Stimulated activated CD8-positive, alpha-beta memory T cell treated with anti-CD3 and anti-CD28 coated beads, Interleukin-12 subunit alpha, Interleukin-12 subunit beta, amount 100 ng/mL, for 4 hours (primary cell): ENCODE measurements at places on chromosomes 1 and 21.

- DNase-seq, result no peak
Observed at GRCh38 chr1:149846593-149847466, 52.5 kb upstream of the BOLA1 start.

DNA sequence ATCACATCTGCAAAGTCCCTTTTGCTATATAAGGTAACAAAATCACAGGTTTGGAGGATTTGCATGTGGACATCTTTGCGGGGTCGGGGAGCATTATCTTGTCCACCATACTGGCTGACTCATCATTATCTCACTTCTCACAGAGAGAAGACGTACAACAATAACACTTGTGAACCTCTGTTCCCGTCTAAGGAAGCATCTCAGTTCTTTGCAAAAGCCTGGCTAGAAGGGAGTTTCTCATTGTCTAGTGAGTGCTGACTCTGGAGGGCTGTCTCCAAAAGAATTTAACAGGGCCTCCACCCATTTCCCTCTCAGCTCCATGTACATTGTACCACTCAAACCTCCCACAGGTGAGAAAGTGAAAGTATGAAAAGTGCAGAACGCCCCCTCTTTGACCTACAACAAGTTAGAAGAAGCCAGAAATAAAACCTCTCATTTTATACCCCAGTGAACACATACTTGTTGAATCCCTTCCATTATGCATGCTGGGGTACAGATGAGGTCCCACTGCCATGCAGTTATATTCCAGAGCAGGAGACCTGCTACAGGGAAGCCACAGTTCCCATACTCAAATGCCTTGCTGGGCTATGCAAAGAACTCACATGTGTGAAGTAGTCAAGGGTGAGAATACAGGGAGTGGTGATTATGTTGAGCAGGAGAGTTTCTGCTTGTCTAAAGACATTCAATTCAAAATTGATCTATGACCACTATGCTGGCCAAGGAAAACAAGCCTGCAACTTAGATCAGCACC lies 121.7 kb upstream of the PRDX6 start:
- DNase-seq, result no peak

DNA sequence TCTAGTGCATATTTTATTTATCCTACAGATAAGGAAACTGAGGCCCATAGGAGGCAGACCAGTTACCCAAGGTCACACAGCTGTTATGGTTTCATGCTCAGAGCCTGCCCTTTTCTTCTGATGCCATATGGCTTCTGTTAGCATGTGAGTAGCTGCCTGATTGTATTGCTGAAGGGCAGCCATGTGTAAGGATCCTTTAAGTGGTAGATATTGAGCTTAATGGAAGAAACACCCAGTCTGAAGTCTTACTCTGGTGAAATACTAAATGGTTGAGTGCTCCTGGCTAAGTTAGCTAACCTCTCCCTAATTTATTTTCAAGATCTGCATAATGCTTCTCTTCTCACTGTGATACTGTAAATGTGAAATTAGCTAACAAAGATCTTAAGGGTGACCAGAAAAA lies 30.9 kb downstream of the ADAMTS5 start:
- DNase-seq, result no peak

GRCh38 chr21:33861125-33861524 lies 54.5 kb downstream of the ATP5PO start:
- no peak for DNase-seq

DNA sequence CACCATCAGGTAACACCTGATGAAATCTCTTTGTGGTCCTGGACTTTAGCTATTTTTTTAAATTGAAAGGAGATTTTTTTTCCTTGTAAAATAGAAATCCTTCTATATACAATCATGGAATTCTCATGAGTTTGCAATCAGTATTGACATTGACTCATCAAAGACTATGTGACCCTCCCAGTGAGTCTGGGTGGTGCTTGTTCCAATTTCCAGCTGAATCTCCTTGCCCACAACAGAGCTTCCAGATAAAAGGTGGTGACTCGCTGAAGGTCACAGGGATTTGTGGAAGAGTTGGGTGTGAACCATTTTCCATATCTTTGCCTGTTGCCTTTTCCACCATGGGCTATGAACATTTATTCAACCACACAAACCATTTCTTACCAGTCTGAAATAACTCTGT lies 486.6 kb downstream of the AJAP1 start:
- DNase-seq, result no peak

- DNase-seq, result no peak
Observed at GRCh38 chr1:156433602-156434001, 64.6 kb downstream of the RHBG start.

- no peak for DNase-seq
Observed at GRCh38 chr1:157371826-157372225, 180.5 kb downstream of the FCRL5 start.

GRCh38 chr21:31136891-31137290 lies 98.6 kb upstream of the KRTAP19-8 start:
- no peak for DNase-seq

DNA sequence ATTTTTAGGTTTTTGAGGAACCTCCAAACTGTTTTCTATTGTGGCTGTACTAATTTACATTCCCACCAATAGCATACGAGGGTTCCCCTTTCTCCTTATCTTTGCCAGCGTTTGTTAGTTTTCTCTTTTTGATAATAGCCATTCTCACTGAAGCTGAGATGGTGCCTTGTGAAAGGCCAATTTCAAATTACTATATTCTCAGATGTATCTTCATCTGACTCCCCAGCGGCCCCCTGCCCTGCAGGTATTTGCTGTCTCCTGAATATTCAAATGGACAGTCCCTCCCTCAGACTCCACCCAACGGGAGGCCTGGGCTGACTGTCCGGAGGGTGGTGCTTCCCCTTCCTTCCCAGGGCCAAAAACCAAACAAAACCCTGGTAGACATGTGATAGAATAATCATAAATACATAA lies 33.5 kb upstream of the TARBP1 start:
- no peak for DNase-seq

DNA sequence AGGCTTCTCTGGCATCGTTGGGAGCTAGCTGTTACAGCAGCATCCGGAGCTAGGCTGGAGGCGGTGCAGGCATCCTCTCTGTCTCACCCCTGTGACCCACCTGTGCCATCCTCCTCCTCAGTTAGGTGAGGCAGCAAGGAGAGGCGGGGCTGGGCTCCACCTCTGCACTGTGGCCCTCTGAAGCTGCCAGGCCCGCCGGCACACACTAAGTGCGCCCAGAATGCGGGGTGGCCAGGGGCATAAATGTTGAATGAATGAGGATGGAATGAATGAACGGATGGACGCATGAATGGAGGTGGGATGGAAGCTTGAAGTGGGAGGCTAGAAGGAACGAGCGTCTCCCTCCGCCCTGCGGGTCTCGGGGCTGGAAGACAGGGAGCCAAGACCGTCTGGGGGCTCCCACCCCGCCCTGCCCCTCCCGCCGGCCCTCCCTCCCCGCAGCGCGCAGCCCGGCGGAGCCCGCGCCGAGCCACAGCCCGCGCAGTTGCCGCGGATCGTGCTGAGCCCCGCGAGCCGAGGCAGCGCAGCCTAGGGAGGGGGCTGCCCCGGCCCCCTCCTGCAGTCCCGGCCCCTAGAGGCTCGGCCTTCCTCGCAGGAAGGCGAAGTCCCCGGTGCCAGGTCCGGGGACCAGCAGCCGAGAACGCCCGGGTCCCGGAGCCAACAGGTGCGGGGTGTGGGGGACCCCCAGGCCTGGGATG lies at the start of gene HCRTR1:
Gene HCRTR1 (plus strand): TSS at position 472 of the 698 bp plus-strand sequence. CDS start 1,504 bp downstream, outside the sequence.
- DNase-seq, result no peak

DNA sequence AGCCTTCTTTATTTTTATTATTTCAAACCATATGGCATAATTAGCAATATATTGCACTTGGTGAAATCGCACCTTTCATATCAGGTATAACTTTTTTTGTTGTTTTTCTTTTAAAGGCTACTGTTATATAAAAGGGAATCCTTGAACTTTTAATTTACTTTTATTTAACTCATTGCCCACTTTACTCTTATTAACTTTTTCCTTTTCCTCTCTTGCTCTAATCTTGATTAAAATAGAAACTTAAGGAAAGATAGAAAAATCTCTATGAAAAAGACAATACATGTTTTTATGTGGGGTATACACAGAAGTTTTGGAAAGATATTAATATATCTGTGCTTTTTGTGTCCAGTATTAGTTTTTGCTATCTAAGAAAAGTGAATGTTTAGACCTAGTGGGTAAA lies 805.8 kb downstream of the USP25 start:
- DNase-seq, result no peak

- no peak for DNase-seq
Observed at GRCh38 chr1:228376651-228377631, 29.7 kb downstream of the TRIM11 start.

GRCh38 chr21:32626621-32627196 lies 14.5 kb upstream of the CFAP298 start:
- DNase-seq, result no peak

GRCh38 chr1:1357871-1358432 lies 403 bp downstream of the MXRA8 start:
- no peak for DNase-seq

DNA sequence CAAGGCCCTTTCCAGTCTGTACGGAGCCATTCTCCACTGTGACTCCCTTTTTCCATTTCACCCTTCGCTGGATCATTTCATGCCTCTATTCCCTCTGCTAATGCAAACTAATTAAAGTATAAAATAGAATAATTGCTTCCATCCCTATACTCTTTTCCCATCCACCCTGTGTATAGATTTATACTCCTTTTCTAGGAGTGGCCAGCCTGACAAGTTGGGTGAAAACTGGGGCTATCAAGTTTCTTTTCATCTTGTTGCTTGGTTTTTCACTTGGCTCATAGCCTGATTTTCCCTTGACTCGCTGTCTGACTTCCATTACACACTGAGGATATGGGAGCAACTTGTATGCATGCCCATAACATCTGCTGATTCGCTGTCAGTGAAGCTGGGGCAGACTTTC lies 107.0 kb downstream of the PLXNA2 start:
- no peak for DNase-seq

- DNase-seq, result no peak
Observed at GRCh38 chr1:94595658-94596057, 54.1 kb upstream of the F3 start.

DNA sequence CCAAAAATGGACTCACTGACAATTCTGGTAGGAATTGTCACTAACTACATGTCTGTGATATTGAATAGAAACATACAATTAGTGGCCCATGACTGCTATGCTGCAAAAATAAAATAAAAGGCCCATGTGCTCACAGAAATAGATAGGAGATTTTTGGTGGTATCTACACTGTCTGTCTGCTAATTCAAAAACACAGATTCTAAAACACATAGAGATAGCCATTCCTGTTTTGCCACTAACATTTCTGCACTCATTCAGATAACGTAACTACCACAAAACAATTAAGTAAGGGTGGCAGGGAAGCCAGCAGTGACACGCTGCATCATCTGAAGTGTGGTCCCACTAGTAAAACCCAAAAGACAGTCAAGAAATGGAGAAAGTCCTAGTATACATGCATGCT lies 202.2 kb upstream of the NFIA start:
- no peak for DNase-seq

DNA sequence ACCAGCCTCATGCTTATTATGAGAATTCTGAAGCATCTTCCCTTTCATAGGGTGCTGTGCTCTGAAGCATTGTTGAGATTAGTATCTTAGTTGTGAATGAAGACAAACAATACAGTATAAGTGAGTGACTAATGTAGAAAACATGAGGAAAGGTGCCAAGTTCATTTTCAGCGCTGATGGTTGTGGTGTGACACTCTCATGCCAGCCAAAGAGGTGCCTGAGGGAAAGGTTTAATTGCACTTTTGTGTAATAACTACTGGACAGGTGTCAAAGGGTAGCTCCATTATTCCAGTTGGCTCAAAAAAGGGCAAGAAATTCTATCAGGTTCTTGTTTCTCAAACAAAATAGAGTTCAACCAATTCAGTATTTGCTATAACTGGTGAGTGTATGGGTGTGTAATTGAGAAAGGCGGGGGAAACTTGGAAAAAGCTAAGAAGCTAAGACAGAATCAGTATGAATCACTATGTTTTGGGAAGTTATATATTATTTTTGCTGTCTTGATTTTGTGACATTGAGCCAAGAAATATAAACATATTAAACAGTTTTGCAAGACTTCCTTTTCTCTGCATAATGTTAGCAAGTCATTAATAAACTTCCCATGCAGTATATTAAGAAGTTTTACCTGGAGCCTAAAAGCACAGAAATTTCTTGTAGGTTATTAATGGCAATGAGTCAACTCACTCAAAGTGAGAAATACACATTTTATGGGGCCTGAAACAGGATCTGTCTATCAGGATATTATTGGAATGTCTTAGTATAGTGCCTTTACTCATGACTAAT lies 31.8 kb downstream of the KCNK2 start:
- no peak for DNase-seq
